GM04504 (cell line): ENCODE measurements at places on chromosomes 7 and 10.

GRCh38 chr10:72846238-72846637 lies 47.3 kb upstream of the OIT3 start:
- DNase-seq, result peak; percentile 28

- DNase-seq, result no peak
Measured at GRCh38 chr10:89374713-89375141, 3.1 kb upstream of the IFIT1B start.

DNA sequence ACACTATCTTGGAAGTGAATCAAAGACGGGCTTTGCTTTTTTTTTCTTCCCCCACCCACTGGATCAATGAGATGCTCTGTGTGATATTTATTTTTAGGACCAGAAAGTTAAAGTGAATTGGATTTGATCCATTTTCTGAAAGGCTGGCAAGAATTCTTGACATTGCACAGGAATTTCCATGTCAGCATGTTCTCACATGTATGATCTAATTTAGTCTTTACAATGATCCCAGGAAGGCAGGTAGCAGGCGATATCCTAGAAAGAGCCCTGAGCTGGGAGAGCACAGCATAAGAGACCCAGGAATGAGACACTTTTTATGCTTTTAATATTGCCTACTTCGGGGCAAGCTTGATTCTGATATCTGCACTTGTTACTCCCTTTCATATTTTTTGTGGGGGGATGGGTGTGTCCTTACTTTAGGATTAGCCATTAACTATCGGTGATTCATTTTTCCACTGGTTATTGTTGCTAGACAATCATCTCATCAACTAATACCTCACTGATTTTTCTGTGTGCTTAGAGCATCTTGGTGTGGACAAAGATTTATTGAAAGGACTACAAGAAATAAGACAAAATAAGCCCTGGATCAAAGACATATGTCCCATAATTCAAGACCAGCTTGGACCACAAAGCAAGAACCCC lies 58.1 kb downstream of the NRP1 start:
- DNase-seq, result no peak

GRCh38 chr10:33901166-33901565 lies 566.7 kb upstream of the NRP1 start:
- peak; percentile 28 for DNase-seq

GRCh38 chr7:26292768-26293560 lies 1.3 kb downstream of the SNX10 start:
- DNase-seq, result no peak

GRCh38 chr7:132565441-132565840 lies 10.8 kb downstream of the PLXNA4 start:
- no peak for DNase-seq

DNA sequence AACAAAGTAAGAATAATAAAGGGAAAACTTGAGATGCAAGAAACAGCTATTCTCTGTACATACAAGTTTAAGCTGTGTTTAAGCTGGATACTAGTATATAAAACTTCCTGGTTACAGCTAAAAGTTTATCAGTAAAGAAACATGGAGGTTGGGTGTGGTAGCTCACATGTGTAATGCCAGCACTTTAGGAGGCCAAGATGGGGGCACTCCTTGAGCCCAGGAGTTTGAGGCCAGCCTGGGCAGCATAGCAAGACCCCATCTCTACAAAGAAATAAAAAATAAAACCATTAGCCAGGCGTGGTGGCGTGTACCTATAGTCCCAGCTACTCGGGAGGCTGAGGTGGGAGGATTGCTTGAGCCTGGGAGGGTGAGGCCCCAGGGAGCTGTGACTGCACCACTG lies 3.2 kb downstream of the RSU1 start:
- no peak for DNase-seq

GRCh38 chr10:33382921-33383713 lies 48.6 kb upstream of the NRP1 start:
- no peak for DNase-seq

GRCh38 chr10:73970845-73971244 lies 27.1 kb upstream of the VCL start:
- no peak for DNase-seq

DNA sequence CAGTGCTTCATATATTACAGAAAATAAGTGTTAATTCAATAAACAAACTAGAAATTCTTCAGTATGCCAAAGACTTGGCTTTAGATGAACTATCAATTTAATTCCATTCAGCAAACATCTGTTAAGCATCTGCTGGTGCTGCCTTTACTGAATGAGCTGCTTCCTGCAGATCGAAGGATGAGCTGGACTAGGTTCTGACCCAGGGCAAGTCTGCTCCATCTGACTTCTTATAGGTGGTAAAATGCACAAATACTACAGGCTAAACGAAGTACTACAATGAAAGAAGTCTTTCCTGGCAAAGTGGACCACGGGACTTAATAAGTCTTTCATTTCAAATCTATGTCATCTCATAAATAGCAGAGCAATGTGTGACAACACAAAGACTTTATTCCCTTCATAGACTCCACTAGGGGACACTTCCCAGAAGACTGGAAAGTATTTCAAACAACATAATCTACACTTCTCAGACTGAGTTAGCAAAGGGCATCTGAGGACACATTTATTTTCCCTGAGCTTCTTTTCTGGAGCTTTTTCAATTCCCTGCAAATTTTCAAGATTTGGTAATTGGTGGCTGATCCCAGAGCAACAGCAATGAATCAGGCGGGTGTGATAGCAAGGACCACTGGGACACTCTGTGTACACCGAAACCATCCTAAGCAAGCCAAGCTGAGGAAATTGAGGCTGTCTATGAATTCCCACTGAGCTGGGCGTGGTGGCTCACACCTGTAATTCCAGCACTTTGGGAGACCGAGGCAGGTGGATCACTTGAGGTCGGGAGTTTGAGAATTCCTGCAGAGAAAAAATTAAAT lies 108.9 kb upstream of the FRMD4A start:
- DNase-seq, result no peak

GRCh38 chr10:22444219-22444788 lies 99.0 kb downstream of the SPAG6 start:
- no peak for DNase-seq

GRCh38 chr10:44046605-44047004 lies 338.3 kb downstream of the CXCL12 start:
- DNase-seq, result peak; percentile 38

DNA sequence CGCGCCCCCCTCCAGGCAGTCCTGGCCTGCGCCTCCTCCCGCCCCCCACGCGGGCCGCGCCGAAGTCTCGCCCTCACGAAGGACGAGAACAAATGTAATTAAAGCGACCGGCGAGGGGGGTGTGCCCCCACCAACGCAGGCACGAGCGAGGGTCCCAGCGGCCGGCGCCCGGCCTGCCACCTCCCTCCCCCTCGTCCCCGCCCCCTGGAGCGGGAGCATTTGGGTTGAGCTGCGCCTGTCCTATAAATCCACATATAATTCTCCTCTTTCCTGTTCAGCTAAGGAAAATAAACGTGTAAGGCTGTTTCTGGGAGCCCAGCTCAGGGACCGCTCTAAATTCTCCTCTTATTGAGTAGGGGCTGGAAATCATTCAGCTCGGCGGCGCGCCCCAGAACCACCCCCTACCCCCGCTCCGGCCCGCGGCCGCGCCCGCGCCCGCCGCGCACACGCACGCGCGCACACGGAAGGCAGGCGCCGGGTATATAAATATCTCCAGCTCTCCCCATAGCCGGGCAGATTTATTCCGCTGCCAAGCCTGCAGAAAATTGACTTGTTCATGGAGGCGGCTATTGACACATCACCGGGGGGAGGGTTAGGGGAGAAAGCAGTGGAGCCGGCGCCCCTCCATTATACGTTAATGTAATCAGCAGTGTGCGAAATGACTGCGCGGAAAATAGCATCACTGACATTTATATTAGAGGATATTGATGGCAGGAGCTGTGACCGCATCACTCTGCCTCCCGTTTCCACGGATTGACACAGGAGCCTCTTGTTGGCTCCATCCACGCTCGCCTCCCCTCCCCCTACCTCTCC lies 61.6 kb upstream of the BTRC start:
- DNase-seq, result no peak

GRCh38 chr7:152313831-152314604 lies 121.8 kb downstream of the KMT2C start:
- DNase-seq, result peak; percentile 49

DNA sequence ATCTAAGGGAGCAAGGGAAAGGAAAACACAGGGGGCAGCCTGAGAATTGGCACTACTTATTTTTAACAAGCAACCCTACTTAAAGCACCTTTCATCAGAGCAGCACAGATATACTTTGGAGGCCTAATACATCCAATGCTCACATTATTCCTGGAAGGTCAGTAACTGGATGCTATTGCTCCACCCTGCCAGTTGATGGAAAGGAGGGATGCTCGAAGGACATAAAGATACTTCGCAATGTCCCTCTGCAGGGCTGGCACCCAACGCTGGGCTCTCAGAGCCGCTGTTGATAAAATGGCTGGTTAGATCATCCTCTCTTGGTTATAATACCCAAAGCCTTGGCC lies 307.9 kb upstream of the AOAH start:
- no peak for DNase-seq

GRCh38 chr10:121914661-121915060 lies 13.2 kb downstream of the ATE1 start:
- DNase-seq, result no peak

GRCh38 chr10:117167789-117168674 lies 29.3 kb upstream of the KCNK18 start:
- no peak for DNase-seq

DNA sequence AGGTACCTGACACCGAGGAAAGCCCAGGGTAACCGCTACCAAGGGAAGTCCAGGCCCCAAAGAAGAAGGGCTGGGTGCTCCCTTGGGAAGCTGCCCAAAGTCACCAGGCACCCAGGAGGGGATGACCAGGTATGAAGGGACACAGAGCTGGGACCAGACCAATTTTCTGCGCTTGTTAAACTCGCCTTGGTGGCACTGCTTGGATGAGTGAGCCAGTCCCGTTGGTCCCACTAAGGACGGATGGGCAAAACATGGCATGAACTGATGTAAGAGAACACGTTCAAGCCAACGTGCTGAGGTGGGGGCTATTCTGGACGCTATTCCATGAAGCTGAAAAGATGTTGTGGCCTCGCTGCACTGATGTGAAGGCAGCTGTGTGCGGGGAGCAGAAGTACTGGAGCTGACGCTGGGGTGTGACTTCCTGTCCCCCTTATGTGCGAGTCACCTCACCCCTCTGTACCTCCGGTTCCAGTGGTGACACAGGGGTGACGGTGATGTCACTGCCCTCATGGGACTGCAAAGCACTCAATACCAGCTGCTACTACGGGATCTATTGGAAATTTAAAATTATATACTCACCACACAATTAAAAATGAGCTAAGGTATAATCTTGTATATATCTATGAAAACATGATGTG lies 73.6 kb downstream of the COBL start:
- no peak for DNase-seq

DNA sequence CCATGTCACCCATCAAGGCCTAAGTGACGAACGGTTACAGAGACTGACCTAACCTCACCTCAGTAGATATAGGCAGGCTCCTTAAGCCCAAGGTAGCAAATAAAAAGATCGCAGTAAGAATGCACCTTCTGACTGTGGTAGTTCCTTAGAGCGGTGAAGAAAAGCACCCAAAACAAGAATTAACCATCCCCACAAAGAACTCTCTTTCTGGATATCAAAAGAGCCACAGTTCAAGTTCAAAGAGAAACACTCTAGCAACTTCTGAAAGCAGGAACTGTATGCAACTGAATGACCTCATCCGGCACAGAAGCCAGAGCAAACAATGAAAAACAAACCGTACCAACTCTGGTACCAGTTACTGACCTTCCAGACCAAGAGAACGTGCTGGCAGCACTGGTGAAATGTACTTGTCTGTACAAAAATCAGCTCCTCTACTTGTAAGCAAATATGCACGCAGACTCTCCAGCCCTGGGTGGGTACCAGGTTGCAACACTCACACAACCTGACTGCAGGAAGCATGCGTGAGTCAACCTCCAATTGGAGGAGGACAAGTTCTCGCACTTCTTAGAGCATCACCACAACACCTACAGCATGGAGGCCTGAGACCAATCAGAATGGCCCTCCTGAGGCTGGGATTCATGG lies 202.7 kb downstream of the FAM107B start:
- DNase-seq, result no peak

DNA sequence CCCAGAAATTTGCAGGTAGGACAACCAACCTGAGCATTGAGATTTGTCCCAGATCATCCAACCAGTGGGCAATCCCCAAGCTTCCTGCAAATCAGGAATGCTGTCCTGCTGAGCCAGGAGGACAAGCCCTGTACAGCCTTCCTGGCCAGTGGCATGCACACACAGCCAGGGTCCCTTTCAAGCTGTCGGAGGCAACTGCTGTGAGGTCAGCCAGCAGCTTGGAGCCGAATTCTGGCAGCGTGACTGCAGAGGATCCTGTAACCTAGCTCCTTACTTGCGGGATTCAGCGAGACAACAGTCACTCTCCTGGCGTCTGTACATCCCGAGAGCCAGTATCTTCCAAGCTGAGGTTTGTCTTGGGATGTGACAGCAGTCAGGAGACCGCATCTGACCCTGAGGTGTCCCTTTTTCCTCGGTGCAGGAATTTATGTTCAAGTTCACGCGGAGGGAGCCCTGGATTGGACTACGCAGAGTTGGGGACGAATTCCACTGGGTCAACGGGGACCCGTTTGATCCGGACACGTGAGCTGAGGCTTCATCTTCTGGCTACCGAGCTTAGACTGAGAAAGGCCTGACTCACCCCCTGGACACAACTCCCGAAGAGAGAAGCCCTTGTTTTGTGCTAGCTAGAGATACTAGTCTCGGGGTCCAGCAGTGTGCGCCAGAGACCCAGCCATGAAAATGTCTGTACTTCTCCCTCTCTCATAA lies 18.3 kb downstream of the CLEC2L start:
- DNase-seq, result no peak

GRCh38 chr10:84903320-84903719 lies 574.9 kb downstream of the CCSER2 start:
- no peak for DNase-seq

GRCh38 chr10:86356296-86356695 lies 10.3 kb downstream of the GRID1 start:
- DNase-seq, result no peak

DNA sequence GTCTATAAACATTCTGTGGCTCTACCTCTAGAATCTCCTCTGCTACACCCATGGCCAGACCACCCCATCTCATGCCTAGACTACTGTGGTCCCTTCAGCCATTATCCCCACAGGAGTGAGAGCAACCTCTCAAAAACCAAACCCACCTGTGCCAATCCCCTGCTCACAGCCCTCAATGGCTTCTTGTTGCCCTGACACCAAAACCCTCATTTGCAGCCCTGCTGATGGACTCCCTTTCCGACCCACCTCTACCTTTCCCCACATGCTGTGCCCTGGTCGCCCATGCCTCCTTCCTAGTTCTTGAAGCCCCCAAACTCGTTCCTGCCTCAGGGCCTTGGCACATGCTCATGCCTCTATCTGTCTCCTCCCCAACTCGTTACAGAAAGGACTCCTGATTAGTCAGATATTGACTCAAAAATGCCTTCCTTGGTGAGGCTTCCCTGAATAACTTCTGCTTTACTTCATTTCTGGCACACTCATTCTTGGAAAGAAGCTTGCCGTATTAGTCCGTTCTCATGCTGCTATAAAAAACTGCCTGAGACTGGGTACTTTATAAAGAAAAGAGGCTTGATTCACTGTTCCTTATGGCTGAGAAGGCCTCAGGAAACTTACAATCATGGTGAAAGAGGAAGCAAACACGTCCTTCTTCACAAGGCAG lies 104.2 kb downstream of the TEX36 start:
- no peak for DNase-seq
